ENCODE measurements at places on chromosomes 16 and 17.

- DNase-seq: no peak
Measured at GRCh38 chr17:10871914-10872313, 34.0 kb upstream of the PIRT start.

DNA sequence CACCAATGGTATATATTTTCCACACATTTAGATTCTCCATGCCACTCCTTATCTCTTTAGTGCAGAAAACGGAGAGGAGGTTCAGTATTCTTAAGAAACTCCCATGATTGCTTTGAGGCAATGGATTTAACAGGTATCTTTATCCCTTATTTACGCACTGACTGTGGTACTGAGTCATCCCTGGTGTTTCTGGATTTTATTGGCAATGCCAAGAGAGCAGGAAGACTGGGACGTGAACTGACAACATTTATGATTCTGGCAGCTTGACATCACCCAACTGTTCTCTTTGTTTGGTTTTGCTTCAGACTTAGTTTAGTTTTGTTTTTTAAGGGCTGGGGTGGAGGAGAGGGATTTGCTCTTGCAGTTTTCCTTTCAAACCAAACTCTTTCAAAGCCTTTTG, 131.4 kb downstream of the WWOX start:
- DNase-seq: no peak

DNA sequence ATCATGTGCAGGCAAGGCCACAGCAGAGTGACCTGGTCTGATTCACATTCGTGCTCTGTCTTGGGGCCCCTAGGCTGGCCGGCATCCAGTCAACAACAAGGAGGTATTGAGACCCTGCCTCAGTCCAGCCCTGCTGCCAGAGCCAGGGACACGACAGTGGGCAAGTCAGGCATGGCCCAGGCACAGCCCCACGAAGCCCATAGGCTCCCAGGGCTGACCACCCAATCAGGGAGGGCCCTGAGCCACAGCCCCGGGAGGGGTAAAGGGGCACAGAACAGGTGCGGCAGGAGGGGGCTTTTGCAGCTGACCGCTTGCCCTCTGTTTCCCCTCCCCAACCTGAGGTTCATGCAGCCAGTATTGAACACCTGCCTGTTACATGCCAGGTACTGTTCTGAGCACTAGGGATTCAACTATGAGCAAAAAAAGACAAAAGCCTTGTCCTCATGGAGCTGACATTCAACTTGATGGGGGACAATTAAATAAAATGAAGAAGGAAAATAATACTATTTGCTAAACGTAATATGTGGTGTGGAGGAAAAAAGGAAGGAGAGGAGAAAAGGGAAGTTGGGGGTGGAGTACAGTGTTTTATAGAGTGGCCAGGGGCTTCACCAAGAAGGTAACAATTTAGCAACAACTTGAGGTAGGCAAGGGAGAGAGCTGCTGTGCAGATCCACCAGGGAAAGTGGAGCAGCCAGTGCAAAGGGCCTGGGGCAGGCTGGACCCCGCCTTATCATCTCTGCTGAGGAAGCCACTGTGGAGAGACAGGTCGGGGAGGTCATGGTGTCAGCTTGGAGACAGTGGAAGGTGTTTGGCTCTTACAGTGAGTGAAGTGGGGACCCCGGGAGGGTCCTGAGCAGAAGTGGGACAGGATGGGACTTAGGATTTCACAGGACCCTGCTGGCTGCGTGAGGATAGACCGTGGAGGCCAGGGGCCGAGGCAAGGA, 6.1 kb downstream of the DRC3 start:
- DNase-seq: no peak

GRCh38 chr16:55500530-55501011, 8.3 kb upstream of the LPCAT2 start:
- peak; percentile 25 for DNase-seq

- no peak for DNase-seq
Measured at GRCh38 chr17:2880050-2880449, 83.8 kb downstream of the RAP1GAP2 start.

- peak; percentile 66 for DNase-seq
Measured at GRCh38 chr16:21301168-21301894, 23.2 kb upstream of the CRYM start.

DNA sequence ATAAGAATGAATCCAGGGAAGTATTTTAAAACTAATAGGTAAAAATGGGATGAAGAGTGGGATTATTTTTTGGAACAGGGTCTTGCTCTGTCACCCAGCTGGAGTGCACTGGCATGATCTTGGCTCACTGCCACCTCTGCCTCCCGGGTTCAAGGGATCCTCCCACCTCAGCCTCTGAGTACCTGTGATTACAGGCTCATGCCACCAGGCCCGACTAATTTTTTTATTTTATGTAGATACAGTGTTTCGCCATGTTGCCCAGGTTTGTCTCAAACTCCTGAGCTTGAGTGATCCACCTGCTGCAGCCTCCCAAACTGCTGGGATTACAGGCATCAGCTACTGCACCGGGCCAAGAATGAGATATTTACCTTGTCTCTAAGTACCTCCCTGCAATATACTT, 22.1 kb downstream of the NSMCE1 start:
- DNase-seq: no peak

GRCh38 chr16:52398491-52398960, 148.4 kb downstream of the TOX3 start:
- no peak for DNase-seq

GRCh38 chr17:69762766-69763165, 312.3 kb upstream of the KCNJ16 start:
- peak; percentile 60 for DNase-seq

- no peak for DNase-seq
Measured at GRCh38 chr16:28958836-28959235, 8.1 kb downstream of the NFATC2IP start.

DNA sequence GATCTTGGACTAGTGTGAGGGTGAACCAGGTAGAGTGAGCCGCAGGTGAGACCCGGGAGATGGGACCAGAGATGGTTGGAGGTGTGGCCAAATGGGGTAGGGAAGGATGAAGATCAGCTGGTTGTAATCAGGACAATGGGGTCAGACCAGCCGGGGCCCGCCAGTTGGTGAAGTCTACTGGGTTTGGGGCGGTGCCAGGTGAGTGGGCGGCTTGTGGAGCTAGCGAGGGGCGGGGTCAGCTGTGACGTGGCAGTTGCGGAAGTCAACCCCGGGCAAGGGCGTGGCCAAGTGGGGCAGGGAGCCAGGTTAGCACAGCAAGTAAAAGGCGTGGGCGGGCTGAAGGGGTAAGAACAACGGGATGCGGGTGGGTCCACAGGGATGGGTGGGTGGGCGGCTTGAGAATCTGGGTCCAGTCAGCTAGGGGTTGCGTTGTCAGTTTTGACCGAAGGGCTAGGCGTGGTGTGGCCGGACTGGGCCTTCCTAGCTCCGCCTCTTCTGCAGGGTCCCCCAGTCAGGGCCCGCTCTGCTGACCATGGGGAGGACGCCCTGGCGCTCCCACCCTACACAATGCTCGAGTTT, 25.5 kb upstream of the ALKBH5 start:
- DNase-seq: peak; percentile 92

- DNase-seq: peak; percentile 61
Measured at GRCh38 chr17:38449364-38449763, 21.1 kb downstream of the ARHGAP23 start.

- DNase-seq: no peak
Measured at GRCh38 chr16:55225972-55226542, 97.9 kb upstream of the IRX6 start.

DNA sequence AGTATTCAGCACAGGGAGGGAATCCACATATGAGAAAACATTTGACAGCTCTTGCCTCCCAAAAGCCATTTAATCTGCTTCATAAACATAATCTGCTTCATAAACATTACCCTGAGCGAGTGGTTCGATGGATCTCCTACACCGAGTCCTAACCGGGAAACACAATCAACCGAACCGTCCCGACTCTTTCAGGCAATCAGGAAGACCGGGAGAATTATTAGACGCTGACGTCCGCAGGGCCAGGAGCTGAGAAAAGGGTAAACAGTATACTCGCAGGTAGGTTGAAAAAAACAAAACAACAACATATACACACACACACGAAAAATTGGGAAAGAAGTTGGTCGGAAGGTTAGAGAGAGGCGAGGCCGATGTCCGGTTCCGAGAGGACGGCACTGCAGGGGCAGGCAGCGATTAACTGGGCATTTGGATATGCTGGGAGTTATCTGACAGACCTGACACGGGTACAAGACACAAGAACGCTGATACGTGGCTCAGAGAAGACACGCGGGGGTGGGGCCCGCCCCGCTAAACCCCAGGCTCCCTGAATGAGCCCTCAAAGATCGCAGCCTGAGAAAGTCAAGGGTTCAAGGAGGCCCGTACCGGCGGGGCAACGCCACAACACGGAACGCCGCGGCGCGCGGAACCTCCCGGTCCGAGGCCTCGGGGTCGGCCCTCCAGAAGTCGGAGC, 585 bp downstream of the AP1G1 start:
- peak; percentile 63 for DNase-seq

DNA sequence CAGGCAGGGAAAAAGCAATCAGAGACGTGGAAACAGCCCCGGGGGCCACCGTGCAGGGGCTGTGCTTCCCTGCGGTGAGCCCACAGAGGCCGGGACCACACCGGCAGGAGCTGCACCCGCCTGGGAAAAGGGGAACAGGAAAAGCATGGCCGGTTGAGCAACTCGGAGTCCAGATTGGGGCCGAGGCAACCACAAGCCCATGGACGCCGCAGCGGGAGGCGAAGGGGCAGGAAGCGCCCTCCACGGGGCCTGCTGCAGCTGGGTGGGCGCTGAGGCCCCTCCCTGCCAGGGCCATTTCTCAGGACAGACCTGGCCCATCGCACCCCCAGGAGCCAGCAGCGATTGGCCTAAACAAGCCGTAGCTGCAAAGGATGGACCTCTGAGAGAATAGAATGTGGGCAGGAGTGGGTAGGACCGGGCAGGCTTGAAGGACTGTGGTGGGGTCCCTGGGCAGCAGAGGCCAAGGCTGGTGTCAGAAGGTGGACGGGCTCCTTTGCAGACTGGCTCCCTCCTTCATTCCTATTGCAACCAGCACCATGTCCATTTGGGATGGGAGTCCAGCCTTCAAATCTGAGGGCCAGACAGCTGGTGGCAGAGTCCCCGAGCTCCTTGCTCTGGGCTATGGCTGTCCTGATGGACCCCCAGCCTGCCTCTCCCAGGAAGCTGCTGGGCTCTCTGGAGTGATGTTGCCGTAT, 30.4 kb downstream of the COX4I1 start:
- DNase-seq: no peak

GRCh38 chr17:32763855-32764439, 113.0 kb downstream of the MYO1D start:
- no peak for DNase-seq

- peak; percentile 98 for DNase-seq
Measured at GRCh38 chr16:54930005-54930868, at the start of gene IRX5. Gene IRX5, plus strand, starts transcription at chr16:54930865. Its CDS starts 334 bp downstream, at chr16:54931199.

DNA sequence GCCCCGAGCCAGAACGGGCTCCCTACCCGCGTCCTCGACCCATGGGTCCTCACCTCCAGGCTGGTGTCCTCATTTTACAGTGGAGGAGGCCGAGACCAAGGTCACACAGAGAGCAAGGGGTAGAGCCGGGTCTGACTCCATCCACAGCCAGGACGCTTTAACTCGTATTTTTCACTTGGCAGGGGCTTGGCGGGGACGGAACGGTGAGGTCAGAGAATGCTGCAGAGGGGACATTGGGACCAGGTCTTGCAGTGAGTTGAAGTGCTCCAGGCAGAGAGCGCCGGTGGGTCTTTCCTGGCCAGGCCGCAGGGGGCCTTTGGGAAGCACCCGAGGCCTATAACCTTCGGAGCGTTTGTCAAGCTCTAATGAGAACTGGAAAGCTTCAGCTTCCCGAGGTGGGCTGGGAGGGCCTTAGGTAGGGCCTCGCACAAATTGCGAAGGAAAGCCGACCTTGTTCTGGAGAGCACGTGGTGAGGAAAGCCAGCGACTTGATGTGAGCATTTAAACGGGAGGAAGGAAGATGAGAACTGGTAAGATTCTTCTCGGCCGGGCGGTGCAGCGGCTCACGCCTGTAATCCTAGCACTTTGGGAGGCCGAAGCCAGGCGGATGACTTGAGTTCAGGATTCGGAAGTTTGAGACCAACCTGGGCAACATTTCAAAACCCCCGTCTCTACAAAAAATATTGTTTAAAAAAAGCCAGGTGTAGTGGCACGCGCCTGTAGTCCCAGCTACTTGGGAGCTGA, 908 bp upstream of the CLUH start:
- no peak for DNase-seq

DNA sequence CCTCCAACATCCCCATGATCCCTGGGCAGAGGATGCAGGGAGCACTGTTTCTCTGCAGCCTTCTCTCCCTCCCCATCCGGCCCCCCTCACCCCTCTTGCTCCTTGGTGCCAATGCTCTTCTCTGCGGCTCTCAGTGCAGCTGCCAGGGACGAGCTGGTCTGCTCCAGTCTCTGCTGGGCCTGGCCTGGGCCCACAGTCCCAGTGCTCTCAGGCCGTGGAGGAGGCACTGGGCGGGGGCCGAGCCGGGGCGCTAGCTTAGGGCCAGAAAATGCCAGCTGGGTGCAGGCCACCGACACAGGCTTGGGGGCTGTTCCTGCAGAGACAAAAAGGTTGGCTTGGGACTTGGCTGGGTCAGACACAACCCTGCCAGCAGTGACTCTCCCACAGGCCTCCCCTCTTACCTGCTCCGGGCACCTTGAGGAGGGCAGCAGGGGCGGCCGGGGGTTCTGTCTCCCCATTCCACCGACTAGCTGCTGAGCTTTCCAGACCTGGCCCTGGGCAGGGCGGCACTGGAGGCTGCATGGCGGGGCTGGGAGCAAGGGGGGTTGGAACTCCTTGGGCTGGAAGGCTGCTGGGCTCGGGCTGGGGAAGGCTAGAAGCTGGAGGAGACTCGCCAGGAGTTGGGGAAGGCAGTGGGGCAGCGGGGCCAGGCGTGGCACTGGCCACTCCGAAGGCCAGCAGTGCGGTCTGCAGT, 13.8 kb downstream of the CASKIN2 start:
- DNase-seq: no peak

DNA sequence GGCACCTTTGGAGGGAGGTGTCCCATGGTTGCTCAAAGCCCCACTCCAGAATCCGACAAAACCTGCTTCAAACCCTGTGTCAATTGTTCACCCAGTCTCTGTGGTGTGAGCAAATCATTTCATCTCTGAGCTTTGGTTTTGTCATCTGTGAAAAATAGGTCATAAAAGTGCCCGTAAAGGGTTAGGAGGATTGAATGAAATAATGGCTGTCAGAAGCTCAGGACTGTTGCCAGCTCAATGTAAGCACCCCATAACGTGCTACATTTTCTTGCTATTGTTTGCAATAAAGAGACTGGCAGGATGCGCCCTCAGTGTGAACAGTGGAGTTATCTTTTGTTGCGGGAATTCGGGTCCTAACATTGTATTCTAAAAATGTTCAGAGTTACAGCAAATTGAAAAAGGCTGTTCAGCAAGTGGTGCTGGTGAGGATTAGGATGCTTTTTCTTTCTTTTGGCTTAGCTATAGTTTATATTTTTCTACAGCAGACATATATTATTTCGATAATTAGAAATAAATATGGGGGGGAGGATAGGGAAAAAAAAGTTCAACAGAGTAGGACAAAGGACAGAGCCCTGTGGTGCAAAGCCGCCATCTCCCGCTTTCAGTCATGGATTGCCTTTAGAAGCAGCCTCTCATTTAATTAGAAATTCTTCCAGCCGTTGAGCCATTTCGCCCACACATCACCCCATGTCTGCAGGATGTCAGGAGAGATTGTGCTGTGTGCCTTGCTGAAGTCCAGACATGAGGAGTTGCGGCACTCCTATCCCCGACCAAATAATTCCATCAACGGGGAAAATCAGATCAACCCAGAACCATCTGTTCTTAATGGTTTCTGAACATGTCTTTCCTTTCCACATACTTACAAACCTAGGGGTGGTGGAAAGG, 20.9 kb upstream of the PYY start:
- no peak for DNase-seq

GRCh38 chr17:48024149-48025039, 13.2 kb downstream of the COPZ2 start:
- DNase-seq: peak; percentile 20
